ENCODE measurements at places on chromosomes 3 and 15. TPM values are rescaled to one million over a fixed set of nuclear protein-coding genes. Genes with fewer than 3 reads are reported as not detected.

Gene FAN1
- total RNA-seq, result 6.3 TPM

Gene ANKRD63
- total RNA-seq, result not detected

Gene SLC7A14
- total RNA-seq, result not detected

Gene SERPINI1
- total RNA-seq, result 2.2 TPM

Gene SNRPN
- total RNA-seq, result 32.8 TPM

- no peak for DNase-seq
These were observed 10.6 kb downstream of the HCN4 start for GRCh38 chr15:73357999-73358665.

DNA sequence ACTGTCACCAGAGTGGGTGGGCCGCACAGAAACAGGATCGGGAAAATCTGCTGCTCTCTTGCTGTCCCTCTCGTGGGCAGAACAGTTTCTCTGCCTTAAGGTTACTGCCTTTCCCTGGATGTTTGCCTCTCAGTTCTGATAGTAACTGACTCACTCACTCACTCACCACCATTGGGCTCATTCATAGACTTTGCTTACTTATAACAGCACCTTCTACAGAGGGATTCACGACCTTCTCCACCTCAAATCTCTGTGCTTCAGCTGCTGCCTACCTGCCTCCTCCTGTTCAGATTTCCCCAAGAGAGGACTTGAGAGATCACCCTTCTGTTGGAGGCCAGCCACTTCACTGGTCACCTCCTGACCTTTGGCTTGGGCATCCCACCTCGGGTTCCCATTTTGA is 147.7 kb upstream of the ICE2 start:
- no peak for DNase-seq

- DNase-seq, result no peak
These were observed 20.9 kb downstream of the BBX start for GRCh38 chr3:107543666-107544065.

- no peak for DNase-seq
These were observed 2.2 kb downstream of the LTK start for GRCh38 chr15:41511331-41511898.

DNA sequence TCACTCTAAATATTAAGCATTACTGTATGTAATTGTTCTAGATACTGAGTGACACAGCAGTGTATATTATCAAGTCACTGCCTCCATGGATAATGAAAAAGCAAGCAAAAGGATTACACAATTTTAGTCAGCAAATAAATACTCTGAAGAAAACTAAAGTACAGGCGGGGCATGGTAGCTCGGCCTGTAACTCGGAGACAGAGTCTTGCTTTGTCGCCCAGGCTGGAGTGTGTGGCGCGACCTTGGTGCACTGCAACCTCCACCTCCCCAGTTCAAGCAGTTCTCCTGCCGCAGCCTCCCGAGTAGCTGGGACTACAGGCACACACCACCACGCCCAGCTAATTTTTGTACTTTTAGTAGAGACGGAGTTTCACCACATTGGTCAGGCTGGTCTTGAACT is 32.7 kb downstream of the RBM6 start:
- DNase-seq, result no peak

- no peak for DNase-seq
These were observed 218.4 kb downstream of the ABHD5 start for GRCh38 chr3:43909149-43909548.

DNA sequence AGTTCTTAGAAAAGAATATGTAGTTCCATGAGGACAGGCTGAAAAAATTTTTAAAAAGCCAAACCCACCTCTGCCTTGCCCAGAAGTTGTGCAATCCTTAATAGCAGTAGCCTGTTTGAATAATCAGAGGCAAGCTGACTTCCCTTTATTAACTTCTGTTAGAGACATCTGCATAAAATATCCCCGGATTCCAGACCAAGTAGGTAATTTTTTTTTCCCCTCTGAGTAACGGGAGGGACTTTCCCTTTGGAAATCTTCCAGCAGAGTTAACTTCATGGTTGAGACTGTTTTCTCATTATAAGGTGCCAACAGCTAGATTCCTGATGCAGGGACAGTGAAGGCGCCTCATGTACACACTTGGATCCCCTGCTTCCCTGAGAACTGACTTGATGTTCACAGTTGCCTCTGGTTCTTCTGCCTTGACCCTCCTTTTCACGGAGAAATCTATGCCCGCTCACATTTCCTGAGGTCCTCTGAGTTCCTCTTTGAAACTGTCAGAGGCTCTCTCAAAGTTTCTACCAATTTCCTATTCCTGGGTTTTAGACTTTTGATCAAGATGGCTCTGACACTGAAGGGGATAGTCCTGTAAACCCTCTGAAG is 227.6 kb upstream of the BHLHE40 start:
- no peak for DNase-seq

GRCh38 chr15:25838191-25838870 is 24.8 kb downstream of the ATP10A start:
- DNase-seq, result no peak

DNA sequence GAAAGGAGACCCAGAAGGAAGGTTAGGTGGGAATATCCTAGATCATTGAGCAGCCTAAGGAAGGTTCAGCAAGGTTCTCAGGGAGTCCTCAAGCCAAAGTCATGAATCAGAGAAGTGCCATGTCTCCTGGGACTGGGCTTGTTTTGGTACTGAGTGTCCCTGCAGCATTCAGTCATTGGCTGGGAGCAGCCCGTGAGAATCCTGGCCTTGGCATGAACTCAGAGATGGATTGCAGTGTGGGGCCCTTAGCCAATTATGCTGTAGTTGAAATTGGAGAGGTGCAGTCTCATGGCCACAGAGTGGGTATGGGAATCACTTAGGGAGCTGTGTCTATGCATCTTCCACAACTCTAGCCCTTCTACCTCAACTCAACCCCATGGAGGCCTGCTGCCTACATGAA is 17.0 kb upstream of the PPM1L start:
- no peak for DNase-seq

DNA sequence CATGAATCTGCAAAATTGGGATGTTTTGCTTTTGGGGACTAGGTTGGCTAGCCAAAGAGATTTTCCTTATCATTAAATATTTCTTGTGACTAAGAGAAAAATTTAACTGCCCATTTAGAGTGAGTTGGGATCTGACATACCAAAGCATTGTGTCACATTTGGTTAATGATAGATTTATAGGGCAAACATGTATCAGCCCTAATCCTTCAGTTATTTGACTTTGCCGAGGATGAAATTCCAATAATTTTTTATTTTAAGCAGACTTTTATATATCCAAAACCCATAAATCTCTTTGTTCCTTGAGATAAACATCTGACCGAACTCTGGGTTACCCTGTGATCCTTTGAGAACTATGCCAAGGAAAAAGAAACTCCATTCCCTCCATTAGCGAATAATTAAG is 218.9 kb downstream of the CDIN1 start:
- DNase-seq, result no peak

GRCh38 chr15:95377258-95377852 is 953.1 kb upstream of the NR2F2 start:
- no peak for DNase-seq

DNA sequence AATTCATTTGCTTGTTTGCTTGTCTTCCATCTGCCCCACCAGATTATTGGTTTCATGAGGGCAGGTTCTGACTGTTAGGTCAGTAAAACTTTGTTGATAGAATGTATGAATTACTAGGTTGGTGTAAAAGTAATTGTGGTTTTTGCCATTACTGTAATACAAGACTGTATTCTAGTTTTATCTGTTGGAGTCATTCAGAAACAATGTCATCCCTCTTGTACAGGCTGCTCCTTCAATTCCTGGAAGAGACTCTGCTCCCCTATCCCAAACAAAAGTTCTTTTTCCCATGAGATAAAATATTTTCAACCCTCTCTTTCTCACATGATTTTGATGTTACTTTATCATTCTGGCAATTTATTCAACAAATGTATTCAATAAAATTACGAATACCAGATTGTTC is 115.0 kb downstream of the CHST2 start:
- no peak for DNase-seq

DNA sequence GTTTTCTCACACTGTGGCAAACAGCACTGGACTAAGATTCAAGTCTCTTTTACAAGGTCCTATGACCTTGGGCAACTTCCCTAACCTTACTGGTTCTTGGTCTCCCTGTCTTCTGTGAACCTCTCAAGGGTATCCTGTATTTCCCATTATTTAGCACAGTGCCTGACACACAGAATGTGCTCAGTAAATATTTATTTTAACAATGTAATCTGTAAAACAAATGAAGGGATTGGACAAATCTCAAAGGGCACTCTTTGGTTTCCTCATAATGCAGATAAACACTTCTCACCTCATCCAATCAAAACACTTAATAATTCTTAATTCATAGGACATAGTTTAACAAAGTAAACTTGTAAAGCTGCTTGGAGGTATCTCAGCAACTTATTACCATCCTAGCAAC is 12.8 kb downstream of the NUDT16 start:
- no peak for DNase-seq

DNA sequence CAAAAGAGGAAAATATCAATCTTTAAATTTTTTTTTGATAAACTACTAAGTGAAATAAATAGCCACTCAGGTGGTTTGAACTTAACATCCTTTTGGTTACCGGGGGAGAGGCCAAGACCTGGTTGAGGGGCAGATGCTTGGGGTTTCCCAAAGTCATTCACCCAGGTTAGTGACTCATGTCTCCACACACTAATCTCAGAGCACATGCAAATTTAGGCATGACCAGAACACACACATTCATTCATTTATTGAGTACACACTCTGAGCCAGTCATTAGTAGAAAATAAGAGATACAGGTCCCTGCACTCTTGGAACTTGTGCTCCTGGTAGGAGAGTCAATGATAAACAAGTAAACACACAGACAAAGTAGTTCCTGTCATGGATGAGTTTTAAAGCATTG is 7.3 kb downstream of the ILDR1 start:
- no peak for DNase-seq

- DNase-seq, result no peak
These were observed 12.9 kb upstream of the TMC3 start for GRCh38 chr15:81386947-81387346.

GRCh38 chr3:32420126-32421038 is 28.7 kb downstream of the CMTM7 start:
- no peak for DNase-seq

- no peak for DNase-seq
These were observed 59.7 kb upstream of the CMSS1 start for GRCh38 chr3:99757966-99758365.

DNA sequence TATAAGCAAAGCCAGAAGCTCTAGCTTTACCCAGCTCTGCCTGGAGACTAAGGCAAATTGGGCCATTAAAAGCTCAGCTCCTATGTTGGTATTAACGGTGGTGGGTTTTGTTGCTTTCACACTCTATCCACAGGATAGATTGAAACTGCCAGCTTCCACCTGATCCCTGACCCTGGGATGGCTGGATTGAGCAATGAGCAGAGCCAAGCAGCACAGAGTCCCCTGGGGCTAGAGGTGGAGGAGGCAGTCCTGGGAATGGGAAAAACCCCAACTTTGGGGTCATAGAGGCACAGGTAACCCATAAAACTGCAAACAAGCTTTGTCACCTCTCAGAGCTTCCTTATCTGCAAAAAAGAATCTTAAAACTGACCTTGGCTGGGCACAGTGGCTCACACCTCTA is 6.6 kb downstream of the RHO start:
- DNase-seq, result no peak

- DNase-seq, result no peak
These were observed 6.1 kb upstream of the LTF start for GRCh38 chr3:46470831-46471230.

DNA sequence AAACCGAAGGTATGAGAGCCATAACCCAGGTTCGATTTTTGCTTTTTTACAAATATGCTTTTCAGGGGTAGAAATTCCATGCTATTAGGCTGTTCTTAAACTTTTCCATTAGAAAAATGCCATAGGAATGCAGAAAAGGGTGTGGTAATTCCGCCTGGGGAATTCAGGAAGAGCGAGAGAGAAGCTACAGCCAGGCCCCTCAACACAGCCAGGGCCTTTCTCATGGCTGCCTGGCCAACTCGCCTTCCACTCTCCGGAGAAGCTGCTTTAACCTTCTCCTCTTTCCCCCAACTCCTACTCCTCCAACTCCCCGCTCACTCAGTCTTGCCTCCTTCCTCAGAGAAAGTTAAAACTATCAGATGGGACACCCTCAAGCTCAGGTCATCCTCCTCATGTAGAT is 9.1 kb upstream of the TICRR start:
- no peak for DNase-seq

DNA sequence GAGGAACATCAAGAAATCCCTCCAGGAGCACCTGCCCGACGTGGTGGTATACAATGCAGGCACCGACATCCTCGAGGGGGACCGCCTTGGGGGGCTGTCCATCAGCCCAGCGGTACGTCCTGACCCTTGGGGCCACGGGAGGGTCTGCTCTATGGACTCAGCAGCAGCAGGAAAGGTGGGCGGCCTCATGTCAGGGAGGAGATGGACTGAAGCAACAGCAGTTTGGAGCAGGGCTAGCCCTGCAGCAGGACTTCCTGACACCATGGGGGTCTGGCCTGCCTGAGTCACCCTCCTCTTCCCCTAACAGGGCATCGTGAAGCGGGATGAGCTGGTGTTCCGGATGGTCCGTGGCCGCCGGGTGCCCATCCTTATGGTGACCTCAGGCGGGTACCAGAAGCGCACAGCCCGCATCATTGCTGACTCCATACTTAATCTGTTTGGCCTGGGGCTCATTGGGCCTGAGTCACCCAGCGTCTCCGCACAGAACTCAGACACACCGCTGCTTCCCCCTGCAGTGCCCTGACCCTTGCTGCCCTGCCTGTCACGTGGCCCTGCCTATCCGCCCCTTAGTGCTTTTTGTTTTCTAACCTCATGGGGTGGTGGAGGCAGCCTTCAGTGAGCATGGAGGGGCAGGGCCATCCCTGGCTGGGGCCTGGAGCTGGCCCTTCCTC is 24.2 kb downstream of the HDAC11 start:
- DNase-seq, result no peak

DNA sequence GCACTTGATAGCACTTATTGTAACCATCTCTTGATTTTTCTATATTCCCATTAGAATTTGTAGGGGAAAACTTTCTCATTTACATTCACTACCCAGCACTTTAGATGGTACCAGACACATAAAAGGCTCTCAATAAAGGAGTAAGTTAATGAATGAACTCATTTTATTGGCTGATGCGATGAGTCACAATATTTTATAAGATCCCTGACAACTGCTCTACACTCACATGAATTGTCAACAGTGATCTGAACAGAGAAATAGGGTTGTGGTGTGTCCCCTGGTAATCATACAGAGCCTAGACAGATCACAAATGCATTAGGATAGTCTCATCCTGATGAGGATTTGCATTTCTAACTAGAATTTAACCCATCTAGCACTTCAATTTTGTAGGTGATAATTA is 567.6 kb upstream of the ARPP21 start:
- no peak for DNase-seq

GRCh38 chr15:31280046-31280830 is 46.4 kb upstream of the KLF13 start:
- DNase-seq, result peak; percentile 57

GRCh38 chr3:48697952-48698351 is 12.2 kb upstream of the NCKIPSD start:
- DNase-seq, result no peak
